ENCODE measurements at places on chromosomes 3 and 15.

GRCh38 chr15:39255760-39256159 lies 325.1 kb upstream of the THBS1 start:
- no peak for ATAC-seq

GRCh38 chr15:74978503-74978902 lies 16.9 kb upstream of the SCAMP5 start:
- peak; percentile 65 for ATAC-seq

DNA sequence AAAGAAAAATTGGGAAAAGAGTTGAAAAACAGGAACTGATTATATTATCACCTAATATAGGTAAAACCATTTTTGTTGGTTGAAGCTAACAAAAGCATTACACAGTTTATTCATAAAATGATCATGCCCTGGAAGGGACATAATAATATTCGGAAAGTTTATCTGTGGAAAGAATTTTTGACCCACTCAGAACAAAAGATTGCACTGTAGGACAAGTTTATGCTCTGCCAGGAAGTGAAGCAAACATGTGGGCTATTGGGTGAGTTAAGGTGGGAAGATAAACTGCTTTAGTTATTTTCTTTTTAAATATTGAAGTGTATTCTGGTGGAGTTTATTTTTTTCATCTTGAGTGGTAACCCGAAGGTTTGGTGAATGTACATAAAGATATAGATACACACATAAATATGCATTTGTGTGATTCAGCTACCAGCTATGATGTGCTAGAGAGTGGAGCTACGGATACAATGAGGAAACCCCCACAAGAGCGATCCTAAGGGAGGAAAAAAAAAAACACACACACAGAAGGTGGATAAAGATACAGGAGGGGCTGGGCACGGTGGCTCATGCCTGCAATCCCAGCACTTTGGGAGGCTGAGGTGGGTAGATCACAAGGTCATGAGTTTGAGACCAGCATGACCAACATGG lies 506.4 kb upstream of the THBS1 start:
- no peak for ATAC-seq

GRCh38 chr3:151837057-151837456 lies 23.1 kb downstream of the AADAC start:
- ATAC-seq: no peak

- no peak for ATAC-seq
These were observed 254.1 kb downstream of the SLC9A9 start for GRCh38 chr3:143594206-143594605.

- ATAC-seq: no peak
These were observed 185.6 kb downstream of the FAM43A start for GRCh38 chr3:194871143-194871863.

DNA sequence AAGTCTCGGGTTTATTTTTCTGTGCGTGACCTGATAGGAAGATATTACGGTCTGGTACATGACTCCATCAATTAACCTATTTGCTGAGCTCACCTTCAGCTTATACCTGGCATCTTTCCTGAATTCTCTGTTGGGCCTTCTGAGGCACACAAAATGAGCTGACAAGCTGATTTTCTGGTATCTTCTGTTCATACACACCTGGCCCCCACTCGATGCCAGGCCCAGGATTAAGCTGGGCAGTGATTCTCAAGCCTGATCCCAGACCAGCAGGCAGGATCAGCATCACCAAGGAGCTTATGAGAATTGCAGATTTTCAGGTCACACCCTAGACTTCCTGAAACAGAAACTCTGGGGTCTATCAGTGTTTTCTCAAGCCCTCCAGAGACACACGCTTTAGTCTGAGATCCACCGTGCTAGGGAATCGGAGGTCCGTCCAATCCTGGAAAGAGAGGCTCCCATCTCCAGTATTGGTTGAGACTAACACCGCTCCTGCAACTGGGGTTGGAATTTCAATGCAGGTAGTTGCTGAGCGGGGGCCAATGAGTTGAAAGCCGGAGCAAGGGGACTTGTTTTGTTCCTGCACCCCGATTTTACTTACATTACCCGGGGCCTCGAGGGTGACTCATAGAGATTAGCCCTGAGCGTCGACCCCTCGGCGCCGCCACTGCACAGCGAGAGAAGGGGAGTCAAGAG lies 636 bp upstream of the EIF1B start:
- ATAC-seq: no peak

- ATAC-seq: no peak
These were observed 91.1 kb downstream of the UBE3A start for GRCh38 chr15:25347707-25348106.

DNA sequence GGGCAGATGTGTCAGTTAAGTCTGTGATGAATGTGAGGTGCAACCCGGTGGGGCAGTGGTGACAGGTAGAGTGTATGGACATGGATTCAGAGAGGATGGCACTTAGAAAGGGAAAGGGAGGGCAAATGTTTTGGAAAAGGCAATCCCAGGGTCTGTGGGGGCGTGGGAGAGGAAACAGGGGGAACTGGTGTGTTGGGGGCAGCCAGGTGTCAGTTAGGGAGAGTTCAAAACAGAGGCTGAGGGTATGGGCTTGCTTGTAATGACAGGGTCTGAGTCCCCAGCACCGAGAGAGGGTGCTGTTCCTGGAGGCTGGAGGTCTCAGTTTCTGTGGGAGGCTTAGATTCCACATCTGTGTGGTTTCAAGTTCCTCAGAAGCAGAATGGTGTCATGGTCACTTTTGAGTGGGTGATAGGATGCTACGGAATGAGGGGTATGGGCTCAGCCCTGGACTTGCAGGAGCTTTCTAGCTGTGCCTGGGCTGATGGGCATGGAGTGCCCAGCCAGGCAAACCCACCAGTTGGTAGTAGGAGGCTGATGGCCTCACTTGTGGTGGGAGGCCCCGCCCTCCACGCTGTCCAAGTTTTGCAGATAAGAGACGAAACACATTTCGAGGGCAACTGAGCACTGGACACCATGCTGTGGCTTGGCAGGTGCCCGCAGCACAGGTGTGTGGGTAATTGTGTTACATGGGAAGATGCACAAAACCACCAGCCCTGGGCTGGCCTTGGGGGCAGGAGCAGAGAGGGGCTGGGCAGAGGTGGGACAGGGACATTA lies 209.4 kb downstream of the RPLP1 start:
- no peak for ATAC-seq

GRCh38 chr15:98009169-98009568 lies 48.7 kb downstream of the ARRDC4 start:
- no peak for ATAC-seq

DNA sequence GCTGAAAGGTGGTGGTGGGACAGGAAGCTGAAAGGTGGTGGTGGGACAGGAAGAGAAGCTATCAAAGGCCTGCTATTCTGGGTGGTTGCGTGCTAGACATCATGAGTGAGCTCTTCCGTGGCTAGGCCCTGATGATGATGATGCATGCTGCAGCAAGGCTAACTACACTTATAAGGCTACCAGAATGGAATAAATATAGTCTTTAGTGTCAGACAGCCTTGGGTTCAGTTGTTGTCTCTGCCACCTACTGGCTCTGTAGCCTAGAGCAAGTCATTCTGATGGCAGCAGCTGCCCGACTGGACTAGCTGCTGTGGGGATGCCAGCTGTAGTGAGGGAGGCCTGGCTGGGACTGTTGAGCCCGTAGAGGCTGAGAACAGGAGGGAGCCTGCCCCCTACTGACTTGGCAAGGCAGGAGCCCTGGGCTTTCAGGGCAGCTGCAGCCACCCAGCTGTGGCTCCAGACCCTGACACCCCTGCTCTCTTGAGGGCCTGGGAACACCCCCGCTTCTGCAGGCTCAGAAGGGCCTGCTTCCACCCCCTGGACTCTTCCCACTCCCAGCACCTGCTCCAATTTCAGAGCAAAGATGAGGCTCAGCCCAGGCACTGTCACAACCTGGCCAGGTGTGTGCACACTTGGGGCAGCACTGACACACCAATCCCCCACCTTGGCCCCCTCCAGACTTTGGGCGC lies 21.4 kb upstream of the ZBED2 start:
- ATAC-seq: peak; percentile 93

- no peak for ATAC-seq
These were observed 363.1 kb downstream of the MECOM start for GRCh38 chr3:169300436-169300835.

DNA sequence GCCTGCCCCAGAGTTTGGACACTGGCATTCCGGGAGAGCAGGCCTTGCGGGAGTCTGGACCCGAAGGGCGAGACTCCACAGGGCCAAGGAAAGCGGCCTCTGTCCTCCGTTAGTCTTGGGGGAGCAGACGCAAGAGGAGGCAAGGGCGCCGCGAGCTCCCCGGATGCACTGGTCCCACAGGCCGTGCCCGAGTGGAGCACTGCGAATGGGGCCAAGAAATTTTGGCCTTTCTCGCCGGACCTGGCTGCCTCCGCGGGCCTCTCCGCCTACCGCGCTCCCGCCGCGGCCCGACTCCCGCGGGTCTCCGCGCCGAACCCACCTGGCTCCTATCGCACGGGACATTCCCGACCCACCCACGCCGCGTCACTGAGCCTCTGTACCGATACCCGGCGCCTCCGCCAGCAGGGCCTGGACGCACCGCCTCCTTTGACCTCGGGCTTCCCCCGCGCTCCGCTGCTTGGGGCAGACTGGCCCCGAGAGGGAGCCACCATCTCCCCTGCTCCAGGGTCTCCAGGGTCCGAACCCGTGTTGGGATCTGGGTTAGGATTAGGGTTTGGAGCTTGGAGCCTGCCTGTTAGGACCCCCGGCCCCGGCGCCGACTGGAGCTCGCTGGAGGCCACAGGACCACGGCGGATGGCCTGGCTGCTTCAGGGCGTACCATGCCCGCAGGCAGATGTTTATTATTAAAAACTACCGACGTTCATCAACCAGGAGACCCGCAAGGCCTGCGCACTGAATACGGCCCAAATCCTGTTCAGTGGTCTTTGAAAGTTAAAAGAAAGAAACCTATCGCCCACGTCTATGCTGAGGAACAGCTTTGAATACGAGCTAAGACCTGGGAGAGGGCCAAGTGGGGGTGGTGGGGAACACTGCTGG lies 11.7 kb downstream of the SHOX2 start:
- ATAC-seq: no peak

DNA sequence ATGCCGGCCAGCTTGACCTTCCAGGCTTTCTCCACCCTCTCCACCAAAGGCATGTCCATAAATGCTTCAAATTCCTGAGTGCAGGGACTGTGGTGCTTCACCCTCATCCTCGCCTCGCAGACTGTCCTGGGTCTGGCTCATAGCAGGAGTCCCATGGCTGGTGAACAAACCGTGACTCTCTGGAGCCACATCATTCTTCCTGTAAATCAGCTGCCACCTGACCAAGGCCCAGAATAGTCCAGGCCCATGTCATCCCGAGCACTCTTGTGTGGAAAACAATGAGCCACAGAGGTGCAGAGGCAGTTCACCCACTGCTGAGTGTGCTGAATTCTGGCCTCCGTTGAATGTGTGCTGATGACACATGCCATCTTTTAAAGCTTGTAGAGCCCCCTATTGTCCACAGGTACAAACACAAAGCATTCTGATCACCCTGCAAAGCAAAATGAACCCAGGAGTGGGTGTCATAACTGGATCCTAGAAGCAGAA lies 68.6 kb downstream of the ABHD5 start:
- ATAC-seq: peak; percentile 30
